ENCODE measurements at places on chromosomes 1 and 21. TPM values are rescaled to one million over a fixed set of nuclear protein-coding genes. Genes with fewer than 3 reads are reported as not detected.
A peak's percentile ranks its signal among the peaks of the same experiment; 100 is the strongest.

HCN3 gene
- polyA plus RNA-seq = 0.77 TPM

KRTAP24-1 gene
- not detected for polyA plus RNA-seq

INTS3 gene
- polyA plus RNA-seq = 26.4 TPM

NBPF11 gene
- polyA plus RNA-seq = 3.2 TPM

SPRR1B gene
- polyA plus RNA-seq = not detected

PSMB4 gene
- polyA plus RNA-seq = 344 TPM

ADGRL4 gene
- polyA plus RNA-seq = 9.9 TPM

TMEM240 gene
- polyA plus RNA-seq = 10.4 TPM

CHIA gene
- 0.09 TPM for polyA plus RNA-seq

CD55 gene
- 39.7 TPM for polyA plus RNA-seq

DNA sequence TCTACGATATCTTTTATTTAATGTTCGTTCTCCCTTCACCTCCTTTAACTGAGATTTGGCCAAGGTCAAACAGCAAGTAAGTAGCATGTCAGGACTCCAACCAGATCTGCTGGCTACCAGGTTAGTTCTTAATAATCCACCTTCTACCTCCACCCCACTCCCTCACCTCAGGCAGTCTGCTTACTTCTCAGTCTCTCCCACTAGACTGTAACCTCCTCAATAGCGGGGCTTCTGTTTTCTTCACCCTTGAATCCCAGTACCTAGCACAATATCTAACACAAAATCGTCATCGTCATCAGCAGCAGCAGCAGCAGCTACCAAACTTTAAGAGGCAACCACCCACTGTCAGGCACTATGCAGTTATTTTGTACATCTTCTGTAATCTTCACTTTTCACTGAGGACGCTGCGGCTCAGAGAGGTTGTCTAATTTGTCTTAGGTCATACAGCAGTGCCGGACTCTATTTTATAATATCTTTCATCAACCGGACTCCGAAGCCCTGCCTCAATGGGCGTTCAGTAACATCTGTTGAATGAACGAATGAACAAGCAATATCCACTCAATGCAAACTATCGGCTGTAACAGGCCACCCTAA is 859 bp upstream of the MAGI3 start:
- DNase-seq = no peak

- no peak for DNase-seq
These were observed 15.6 kb upstream of the RNF220 start for GRCh38 chr1:44389437-44389836.

DNA sequence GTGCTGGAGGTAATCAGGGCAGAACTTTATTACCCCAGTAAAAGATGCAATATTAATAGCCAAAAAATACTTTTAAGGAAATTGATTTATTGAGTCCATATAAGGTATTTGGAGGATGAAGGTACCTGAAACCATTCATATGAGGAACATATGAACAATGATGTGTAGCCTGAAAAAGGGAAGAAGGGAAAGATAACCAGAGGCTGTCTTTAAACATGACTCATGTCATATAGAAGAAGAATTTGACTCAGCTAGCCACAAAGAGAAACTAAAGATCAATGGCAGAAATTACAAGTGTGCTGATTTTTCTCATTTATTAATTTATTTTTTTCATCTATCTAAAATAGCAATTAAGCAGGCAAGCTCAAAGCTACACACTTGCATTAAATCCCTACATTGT is 136.2 kb upstream of the DUSP10 start:
- no peak for DNase-seq

DNA sequence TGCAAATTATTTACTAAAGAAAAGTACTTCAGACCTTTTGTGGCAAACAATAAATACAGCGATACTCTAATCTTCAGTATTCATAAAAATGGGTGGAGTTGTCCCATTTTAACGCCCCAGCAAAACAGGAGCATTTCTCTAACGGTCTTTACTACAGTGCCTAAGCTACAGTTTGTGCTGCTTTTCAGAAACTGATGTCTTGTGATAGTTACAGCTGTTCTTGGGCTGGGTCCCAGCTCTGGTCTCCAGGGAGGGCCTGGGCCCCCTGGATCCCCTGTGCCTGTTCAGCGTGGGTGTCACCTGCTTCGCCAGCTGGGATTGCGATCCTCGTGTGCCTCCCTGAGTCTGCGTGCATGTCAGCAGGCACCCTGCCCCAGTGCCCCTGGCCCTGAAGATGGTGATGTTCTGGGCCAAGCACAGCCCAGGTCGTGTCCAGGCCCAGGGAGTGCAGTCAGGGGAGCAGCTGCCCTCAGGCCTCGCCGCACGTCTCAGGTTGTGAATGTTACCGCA is 64.0 kb upstream of the DIP2A start:
- DNase-seq = no peak

- no peak for DNase-seq
These were observed 14.9 kb upstream of the CD55 start for GRCh38 chr1:207306603-207307002.

- DNase-seq = no peak
These were observed 536 bp upstream of the ABCD3 start for GRCh38 chr1:94417728-94417977.

DNA sequence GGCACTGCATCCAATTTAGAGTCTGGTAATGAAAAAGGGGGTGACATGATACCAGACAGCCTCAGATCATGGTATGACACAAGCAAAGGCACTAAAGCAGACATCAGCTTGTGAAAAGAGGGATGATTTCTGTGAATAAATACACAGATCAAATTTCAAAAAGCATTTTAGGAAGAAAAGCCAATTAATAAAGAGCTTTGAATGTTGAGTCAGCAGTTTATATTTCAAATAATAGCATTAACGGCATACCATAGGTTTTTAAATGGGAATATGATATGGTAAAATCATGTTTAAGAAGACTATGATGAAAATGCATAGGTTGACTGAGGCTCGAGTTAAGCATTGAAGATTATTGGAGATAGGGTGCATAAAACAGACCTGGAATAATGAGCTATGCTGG is 13.5 kb downstream of the KCNT2 start:
- no peak for DNase-seq

DNA sequence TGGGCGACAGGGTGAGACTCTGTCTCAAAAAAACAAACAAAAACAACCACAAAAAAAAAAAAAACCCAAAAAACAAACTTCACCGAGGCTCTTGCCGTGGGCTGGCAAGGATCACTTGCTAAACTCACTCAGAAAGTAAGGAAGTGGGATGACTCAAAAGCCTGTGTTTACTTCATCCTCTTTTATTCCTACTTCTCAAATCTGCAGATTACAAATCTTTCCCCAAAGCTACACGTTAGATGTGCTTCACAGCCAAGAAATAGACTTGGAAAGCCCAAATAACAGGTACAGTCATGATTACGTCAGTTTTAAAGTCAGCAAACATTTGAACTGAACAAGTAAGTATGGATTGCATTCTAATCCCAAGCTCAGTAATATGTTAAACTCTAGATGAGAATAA is 359.3 kb downstream of the ADGRL2 start:
- no peak for DNase-seq

DNA sequence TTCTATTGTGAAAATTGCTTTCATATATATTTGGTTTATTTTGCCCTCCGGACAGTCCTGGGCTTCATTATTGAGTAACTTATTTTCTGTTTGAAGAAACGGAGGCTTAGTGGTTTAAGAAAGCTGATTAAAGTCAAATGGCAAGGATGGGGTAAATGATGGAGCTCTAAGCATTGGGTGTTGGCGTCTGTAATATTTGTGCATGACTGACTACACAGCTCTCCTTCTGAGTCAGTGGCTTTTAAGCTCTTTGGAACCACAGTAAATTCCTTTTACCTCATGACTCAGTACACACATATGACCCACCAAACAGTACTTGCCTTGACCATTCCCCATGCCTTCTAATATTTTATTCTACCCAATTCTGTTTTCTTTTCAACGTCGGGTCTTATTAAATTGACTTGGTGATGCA is 21.0 kb downstream of the B3GALT5 start:
- DNase-seq = no peak

GRCh38 chr1:31681415-31681814 is 22.4 kb downstream of the COL16A1 start:
- DNase-seq = no peak

DNA sequence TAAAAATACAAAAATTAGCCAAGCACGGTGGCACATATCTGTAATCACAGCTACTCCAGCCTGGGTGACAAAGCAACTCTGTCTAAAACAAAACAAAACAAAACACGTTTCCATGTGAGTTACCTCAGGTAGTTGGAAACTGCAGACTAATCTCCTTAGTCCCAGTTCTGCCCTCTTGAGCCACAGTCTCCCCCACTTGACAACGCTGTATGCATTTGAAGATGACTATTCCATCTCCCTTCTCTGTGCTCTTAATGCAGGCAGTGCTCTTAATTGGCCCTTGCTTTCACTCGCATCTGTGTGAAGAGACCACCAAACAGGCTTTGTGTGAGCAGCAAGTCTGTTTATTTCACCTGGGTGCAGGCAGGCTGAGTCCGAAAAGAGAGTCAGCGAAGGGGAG is 19.6 kb upstream of the DHCR24 start:
- no peak for DNase-seq

GRCh38 chr21:42468491-42469131 is 27.4 kb downstream of the RSPH1 start:
- no peak for DNase-seq

DNA sequence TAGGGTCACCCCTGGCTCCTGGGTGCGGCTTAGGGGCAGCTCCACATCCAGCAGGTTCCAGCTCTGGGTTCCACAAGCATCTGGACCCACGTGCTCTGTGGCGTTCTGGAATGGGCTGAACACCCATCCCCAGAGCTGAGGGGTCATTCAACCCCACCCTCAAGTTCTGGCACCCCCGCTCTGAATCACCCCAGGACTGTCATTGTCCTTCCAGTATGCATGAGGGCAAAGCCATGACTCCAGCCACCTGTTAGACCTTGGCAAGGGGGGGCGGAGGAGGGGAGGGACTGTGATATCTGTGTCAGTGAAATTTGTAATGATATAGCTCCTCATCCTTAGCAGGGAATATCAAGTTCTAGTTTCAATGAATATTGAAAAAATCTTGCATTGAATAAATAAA is 12.3 kb downstream of the INSRR start:
- no peak for DNase-seq

DNA sequence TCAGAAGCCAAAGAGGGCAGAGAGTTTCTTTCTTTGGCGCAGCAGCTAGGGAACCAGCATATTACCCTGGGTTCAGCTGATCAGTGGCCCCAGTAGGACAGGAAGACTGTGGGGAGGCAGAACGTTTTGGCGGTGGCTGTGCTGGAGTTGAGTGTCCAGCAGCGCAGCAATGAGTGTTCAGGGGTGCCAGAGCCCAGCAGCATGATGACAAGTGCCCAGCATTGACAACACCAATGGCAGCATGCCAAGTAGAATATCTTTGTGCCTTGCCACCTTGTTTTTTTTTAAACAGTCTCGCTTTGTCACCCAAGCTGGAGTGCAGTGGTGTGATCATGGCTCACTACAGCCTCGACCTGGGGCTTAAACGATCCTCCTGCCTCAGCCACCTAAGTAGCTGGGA is 106.7 kb upstream of the CDC42BPA start:
- DNase-seq = no peak

DNA sequence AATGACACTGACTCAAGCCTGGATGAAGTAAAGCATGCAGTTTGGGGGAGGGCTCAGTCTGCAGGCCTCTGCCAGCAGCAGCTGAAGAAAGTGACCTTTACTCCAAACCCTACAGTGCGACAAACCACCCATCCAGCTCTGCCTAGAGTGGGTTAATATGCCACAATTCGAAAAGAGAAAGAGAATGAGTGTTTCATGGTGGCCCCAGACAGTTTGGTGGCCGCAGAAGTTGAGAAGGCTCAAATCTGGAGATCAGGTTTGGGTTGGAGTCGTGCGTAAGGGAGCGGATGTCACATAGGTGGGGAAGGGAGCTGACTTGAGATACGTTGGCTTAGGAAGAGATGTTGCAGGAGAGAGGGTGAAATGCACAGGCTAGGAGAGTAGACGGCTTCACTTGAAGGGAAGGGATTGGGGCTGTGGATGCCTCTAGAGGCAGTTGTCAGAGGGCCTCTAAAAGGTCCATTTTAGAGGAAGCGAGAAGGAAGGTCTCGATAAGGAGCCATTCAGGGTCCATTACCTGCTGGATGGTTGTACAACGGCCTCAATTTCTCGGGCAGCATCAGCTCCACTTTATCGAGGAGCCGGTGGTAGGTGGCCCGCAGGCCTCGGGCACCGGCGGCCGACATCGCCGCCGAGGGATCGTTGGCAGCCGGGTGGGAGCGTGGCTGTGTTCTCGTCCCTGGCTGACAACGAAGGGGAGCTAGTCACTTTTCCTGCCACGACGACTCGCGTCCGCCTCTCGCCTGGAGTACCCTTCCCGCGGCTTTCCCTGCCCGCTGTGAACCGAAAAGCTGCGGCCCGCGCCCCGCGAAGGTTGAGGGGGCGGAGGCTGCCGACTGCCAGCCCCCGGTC is 1.0 kb upstream of the DCAF6 start:
- DNase-seq = peak; percentile 30

DNA sequence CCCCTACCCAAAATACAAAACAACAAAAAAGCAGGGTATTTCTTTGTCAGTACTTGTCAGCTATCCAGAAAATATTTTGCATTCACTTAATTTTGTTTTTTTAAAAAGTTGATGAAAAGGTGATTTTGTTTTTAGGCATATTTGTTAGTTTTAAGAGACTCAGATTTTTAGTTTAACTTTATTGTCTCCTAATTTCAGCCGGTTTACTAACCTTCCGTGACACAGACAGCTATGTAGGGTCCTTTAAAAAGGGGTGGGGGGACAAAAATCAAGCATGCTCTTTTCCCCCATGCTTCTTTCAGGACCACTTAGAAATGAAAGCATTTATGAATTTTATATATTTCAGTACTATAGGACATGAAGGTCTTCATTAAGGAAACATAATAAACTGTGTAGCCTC is 1.6 kb downstream of the PBX1 start:
- DNase-seq = no peak

DNA sequence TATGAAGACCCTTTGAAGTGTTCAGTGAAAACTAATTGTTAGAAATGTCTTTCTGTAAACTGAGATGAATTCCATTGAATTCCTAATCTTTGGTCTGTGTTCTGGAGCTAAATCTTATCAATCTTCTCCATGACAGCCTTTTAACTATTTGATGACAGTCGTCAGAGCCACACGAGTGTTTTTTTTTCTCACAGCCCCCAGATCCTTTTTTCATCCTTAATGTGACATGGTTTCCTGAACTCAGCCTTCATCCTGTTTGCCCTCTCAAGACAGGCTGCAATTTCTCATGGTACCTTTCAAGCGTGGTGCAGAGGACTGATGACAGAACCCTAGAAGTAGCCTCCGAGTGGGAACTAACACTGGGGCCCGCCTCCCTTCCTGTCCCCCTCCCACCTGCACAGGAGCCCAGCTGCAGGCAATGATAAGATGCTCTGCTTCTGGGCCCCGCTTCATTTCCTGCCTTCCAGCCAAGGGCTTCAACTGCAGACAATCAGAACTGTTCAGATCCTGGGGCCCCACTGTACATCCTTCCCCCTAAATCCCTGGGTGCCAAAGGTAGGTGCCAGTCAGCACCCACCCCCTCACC is 114.6 kb upstream of the VAV3 start:
- no peak for DNase-seq

GRCh38 chr1:231313661-231314060 is 24.0 kb downstream of the EXOC8 start:
- DNase-seq = no peak

- DNase-seq = no peak
These were observed 8.7 kb upstream of the RSRP1 start for GRCh38 chr1:25255706-25256577.

- DNase-seq = no peak
These were observed 20.2 kb downstream of the ECHDC2 start for GRCh38 chr1:52901384-52901783.

GRCh38 chr1:37845786-37846185 is 13.6 kb downstream of the MTF1 start:
- no peak for DNase-seq

GRCh38 chr1:101379950-101380349 is 143.1 kb downstream of the S1PR1 start:
- no peak for DNase-seq
